ENCODE measurements at places on chromosomes 12 and 14.
A peak's percentile ranks its signal among the peaks of the same experiment; 100 is the strongest.

DNA sequence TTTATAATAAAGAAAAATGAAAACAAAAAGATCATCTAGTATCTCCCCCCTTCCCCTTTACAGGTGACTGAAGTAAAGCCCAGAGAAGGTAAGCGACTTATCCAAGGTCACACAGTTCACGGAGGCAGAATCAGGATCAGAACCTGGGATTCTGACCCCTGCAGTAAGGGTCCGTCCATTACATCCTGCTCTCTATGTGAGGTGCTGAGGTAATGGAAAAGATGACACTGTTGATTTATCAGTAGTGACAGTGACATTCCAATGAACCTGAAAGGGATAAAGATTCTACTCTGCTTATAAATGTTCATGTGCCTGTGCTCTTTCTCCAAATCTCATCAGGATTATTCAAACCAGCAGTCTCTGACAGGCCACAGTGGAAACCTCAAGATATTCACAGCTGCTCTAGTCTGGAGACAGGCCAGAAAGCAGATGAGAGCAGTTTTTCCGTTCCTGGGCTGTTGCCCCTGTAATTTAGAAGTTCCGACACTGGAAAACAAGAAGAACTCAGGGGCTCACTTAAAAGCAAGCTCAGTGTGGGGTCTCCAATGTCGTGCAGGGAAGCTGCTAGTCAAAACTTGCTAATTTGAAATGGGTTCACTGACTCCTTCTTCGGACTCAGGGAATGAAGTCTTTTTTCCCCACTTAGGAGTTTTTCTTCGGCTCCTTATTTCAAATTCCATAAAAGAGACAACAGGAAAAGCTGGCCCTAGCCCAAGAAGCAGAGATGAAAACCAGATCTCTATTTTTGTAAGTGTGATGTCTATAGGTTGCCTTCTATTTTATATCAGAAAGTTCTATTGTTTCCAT, 131.8 kb upstream of the EEA1 start:
- DNase-seq, result no peak

- DNase-seq, result no peak
Measured at GRCh38 chr12:113424915-113425823, 3.0 kb downstream of the SDSL start.

GRCh38 chr12:111271674-111272418, 97.0 kb downstream of the PHETA1 start:
- no peak for DNase-seq

DNA sequence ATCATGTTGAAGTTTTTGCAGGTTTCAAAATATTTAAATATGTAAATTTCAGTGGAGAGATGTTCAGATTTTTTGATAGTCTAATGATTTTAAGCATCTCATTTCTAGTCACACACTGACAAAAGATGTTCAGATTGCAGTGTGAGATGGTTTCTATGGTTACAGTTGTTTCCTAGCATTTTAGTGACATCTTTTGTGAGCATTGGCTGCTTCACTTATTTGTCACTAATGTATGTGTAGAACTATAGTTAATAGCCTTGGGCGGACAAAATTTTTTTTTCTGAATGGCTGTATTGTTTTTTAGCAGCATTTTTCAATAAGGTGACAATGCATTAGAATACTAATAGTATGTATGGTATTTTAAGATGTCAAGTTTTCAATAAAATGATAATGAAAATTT, 315.6 kb upstream of the PRKD1 start:
- DNase-seq, result no peak

DNA sequence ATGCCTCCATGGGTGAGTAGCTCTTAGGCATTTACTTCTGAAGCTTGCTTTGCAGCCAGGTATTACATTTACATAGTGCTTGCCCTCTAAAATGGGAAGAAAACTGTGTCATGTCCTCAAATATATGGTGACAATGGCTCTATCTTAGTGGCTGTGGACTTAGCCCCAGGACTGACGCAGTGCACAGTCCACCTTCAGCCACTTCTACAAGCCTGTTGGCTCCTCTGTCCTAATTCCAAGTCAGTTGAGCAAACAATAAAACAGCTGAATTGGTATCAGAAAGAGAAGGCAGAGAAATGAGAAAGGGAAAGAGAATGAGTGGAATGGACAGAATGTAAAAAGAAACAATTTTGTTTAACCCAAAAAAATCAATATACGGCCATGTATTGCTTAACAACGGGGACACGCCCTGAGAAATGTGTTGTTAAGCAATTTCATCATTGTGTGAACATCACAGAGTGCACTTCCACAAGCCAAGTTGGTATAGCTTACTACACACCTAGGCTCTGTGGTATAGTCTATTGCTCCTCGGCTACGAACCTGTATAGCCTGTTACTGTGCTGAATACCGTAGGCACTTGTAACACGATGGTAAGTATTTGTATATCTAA, 93.5 kb downstream of the GRIN2B start:
- no peak for DNase-seq

GRCh38 chr12:96400631-96401075, 414 bp upstream of the CDK17 start:
- DNase-seq, result peak; percentile 33

GRCh38 chr12:23525450-23526072, 423.9 kb downstream of the SOX5 start:
- DNase-seq, result no peak

DNA sequence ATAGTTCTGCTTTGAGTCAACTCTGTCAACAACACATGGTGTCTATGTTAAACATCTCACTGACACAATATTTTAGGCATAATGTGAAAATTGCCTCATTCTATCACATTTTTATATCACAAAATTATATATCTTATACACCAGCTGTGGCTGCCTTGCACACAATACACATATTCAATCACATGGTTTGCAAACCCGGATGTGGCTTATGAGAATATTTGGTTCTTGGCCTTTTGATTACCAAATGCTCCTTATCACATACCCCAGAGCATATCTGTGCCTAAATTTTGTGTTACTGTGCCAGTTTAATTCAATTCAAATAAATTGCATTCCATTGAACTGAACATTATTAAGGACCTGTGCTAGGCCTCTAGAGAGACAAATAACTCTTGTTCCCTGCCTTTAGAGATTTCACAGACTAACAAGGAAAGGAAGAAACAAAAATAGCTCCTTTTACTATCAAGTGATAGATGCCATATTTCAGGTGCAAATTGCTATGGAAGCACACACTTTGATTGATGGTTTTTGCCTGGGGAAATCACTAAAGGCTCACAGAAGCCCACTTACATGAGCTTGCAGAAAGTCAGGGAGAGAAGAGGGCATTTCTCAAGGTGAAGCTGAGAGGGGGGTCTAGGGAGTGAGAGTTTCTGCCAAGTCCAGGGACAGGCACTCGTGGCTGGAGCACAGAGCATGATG, 63.4 kb downstream of the PPP1R36 start:
- DNase-seq, result no peak

- no peak for DNase-seq
Measured at GRCh38 chr14:101721951-101722661, 39.4 kb upstream of the PPP2R5C start.

DNA sequence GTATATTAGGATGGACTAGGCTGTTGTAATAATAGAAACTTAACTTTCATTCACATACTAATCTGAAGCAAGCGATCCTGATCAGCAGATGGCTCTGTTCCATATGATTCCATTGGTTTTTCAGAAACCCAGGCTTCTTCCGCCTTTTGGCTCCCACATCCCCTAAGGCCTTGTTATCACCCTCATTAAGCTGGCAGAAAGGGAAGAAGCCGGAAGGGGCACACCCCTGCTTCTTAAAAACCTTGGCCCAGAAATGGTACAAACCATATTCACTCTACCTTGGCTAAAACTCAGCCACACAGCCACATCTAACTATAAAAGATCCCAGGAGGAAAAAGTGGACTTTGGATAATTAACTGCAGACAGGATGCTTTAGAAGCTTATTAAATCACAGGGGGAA, 329.2 kb downstream of the PCNX1 start:
- DNase-seq, result no peak

GRCh38 chr14:92457016-92457565, 56.5 kb upstream of the RIN3 start:
- no peak for DNase-seq

DNA sequence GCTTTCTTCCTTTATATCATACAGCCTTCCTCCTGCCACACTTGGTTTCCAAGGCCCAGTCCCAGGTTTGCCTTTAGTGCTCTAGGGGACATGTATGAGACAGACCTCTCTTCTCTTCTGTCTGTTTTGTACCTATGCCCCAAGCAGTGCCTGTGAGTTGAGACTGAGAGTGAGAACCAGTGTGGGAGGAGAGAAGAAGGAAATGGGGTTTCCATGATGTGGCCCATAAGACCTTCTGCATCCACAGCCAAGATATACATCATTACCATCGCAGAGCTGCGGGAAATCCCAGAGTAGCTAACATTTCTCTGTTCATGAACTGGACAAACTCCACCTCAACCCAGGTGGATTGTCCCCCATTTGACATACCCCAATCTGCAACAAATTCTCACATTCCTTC, 2.8 kb downstream of the TESPA1 start:
- DNase-seq, result no peak

- no peak for DNase-seq
Measured at GRCh38 chr12:51819736-51820525, 28.6 kb downstream of the FIGNL2 start.

GRCh38 chr14:80213602-80214001, 2.3 kb upstream of the DIO2 start:
- no peak for DNase-seq

DNA sequence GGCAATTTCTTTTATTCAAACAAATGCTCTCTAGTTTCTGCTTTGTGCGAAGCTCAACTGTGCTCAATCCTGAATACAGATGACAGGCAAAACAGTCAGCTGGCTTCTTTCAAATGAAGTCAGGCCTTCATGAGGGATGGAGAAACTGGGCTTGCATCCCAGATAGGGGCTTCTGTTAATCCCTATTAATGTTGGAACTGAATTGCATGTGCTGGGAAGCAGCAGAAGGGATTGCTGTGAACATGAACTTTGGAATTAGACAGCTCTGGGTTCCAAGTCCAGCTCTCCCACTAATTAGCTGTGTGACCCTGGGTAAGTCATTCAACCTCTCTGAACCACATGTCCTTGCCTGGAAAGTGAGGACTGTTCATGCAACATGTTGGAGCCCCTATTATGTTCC, 21.1 kb upstream of the CORO1C start:
- DNase-seq, result no peak
